ENCODE measurements at places on chromosomes 2 and 18.

DNA sequence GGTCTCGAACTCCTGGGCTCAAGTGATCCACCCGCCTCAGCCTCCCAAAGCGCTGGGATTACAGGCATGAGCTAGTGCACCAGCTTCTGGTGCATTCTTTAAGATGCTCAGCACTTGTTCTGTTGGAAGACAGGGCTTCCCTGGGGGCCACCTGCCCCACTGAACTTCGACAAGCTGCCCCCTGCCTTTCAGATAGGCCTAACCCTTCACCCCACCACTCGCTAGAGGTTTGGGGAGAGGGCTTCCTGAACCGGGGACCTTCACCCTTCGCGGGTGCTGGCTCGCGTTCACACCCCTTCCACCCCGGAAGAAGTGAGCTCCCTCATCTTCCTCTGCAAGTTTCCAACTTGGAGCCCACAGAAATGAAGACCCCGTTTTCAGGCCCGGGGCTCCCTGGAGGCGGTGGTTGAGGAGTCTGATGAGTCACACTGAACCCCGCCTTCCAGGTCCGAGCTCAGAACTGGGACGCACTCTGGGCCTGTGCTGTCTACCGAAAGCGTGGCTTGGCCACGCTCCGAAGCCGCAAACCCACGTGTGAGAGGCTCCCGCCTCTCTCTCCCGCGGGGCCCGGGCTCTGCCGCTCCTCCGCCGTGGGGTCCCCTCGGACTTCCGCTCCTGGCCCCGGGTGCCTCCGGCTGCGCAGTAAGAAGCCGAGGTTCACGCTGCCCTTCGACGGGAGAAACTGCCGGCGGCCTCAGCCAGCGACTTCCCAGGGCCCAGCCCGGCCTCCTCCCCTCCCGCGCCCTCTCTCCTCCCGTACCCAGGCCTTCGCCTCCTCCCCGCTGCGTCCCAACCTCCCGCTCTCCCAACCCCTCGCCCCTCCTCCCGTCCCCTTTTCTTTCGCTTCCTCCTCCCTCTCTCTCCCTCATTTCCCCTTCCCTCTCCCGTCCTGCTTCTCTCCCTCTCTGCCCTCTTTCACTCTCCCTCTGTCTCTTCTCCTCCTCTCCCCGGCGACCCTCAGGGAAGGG is 47.5 kb upstream of the SP3 start:
- DNase-seq, result no peak

GRCh38 chr2:105299290-105299689 is 30.2 kb downstream of the TGFBRAP1 start:
- no peak for DNase-seq

DNA sequence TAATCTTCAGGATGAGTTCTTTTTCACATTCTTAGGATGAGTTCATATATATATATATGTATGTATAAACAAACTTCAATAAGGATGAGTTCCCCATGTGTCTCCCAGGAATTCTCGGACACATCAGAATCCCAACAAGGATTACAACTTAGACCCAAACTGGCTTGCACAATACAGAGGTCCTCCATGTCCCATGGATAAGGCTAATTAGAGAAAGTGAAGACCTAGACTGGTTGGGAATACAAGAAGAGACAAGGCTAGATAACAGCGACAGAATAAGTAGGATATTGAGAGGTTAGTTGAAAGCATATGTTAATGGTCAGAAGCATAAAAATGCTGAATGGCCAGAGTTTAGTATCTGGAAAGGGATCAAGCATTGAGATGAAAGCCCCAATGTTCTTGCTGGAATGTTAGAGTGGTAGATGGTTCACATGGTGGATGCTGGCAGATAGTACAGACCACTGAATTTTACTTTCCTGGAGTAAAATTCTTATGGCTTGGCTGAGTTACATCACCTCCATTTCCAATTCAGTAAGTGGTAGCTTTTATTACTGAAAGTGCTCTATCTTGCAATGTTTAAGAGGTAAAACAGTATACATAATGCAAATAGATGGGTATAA is 154.9 kb upstream of the EPHA4 start:
- DNase-seq, result no peak

DNA sequence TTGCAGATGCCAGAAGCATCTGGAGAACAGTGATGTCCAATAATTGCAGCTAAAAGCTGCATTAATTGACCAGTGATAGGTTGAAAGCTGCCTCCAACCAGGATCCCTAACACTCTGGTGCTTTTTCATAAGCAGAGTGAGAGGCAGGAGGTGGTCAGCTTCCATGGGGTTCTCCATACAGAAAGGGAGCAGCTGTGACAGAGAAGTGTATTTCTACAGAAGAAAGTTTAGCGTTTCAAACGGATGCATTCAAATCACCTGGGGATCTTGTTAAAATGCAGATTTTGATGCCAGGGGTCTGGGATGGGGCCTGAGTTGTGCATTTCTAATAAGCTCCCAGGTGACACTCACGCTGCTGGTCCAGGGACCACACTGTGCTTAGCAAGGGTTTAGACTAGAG is 216.5 kb upstream of the NRP2 start:
- no peak for DNase-seq

DNA sequence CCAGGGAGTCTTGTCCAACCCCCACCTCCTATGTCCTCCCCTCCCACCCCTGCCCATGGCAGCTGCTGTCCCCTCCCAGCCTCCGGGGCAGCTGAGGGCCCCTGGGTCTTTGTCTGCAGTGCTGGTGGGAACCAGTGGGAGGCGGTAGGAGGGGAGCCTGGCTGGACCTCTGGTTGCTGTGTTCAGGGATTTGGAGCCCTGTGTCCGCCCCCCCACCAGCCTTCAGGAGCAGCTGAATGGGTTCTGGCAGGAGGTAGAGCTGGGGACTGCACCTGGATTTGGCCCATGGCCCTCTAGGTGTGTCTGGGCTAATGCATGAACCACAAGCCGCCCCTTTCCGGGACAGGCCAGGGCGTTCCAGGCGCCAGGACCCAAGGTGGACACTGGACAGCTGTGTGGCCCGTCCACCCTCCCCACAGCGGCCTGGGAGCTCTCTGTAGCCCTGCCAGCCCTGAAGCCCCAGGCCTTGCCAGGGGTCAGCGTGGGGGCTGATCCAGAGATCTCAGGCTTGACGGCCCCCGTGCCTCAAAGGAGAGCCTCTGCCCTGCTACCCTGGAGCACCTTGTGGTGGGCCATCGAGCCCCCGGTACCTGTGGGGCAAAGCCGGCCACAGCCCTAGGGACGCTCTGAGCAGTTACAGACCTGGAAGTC is 25.4 kb downstream of the GPC1 start:
- DNase-seq, result no peak

DNA sequence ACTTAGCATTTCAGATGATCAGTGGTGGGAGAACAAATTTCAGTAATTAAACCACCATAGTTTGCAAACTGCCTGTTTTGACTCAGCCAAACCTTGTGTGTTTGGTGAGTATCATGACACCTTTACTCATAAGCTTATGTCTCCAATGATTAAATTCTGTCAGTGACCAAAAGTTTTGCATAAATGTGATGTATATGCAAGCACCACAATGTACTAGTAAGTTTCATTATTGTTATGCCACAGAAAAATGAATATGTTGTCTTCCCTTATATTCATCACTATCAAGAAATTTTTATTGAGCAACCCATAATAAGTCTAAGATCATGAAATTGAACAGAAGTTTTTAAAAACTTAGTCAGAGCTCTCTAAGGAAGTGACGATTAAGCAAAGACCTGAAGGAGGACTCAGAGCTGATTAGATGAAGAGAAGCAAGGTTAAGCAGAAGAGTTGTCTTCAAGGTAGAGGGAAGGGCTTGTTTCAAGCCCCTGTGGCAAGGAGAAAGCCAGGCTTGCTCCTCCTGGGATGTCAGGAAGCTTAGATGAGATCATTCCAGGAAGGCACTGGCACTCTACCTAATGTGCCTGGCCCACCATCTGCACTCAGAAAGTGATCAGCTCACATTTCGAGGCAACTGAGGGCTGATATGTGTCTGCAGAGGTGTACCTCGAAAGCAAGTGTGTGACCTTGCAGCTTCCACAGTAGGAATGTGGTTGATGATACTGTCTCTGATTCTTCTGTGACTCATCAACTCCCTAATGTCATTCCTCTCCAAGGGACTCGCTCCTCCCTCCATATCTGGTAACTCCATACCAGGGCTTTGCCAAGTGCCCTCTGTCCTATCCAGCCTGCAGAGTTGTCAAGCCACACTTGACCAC is 54.7 kb downstream of the KCTD18 start:
- no peak for DNase-seq

GRCh38 chr2:37645836-37646235 is 25.6 kb downstream of the CDC42EP3 start:
- DNase-seq, result no peak

DNA sequence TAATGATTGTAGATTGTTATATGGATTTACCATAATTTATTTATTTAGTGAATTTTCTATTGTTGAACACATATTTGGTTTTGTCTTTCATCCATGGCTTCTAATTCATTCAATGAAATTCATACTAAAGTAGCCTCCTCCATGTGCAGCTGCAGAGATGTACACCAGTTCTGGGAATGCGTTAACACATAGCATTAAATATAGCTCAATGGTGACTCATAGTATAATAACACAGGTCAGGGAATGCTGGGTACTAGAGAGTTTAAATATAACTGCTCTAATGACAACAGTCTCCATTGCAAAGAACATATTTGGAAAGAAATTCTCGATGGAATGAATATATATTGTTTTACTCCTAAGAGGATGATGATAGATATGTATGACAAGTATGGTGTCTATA is 1190.2 kb upstream of the NRXN1 start:
- DNase-seq, result no peak

GRCh38 chr2:153222231-153223165 is 256.1 kb downstream of the RPRM start:
- no peak for DNase-seq

GRCh38 chr18:73511771-73512503 is 635.7 kb downstream of the FBXO15 start:
- DNase-seq, result no peak
